Esophagus squamous epithelium (tissue), 5 donors: ENCODE measurements at places on chromosomes 5 and 9.

DNA sequence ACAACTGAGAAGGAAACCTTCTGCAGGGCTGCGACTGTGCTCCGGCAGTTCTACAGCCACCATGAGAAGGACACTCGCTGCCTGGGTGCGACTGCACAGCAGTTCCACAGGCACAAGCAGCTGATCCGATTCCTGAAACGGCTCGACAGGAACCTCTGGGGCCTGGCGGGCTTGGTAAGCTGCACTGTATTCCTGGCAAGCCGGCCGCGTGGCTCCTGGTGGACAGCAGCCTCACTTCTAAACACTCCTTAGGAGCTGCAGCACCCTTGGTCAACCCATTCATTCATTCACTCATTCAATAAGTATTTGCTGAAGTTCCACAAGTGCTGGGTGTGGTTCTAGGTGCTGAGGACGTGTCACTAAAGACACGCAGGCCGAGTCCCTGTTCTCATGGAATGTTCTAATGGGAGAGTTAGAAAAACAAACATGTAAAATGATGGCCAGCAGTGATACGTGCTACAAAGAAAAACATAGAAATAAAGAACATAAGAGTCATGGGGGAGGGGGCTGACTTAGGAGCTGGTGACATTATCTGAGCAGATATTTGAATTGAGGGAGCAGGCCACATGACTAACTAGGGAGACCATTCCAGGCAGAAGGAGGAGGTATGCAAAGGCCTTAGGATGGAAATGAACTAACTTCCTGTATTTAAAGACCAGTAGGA, 6.1 kb downstream of the IL4 start:
- no peak for DNase-seq

DNA sequence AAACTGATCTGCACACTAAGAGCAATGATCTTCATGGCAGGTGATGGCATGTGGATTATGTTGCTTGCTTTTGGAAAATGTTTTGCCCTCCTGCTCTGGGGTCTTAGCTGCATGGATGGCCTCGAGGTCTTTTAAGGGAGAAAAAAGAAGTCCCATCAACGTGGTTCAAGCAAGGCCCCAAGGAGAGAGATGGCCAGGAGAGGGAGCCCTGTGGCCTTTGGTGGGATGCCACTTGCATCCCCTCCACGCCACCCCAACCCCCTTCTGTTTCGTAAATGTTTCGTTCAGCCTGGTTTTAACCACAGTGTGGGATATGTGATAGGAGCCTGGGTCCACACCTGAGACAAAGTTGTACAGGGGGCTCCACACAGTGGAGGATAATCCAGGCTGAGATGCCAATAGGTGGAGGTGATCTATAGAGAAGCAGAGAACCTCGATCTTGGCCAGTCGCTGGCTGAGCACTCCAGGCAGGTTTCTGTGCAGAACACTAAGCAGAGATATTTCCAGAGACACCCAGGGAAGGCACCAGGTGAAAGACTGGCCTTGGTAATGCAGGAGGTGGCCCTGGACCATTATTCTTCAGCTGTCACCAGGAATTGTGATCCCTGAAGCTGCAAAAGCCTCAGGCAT, 25.8 kb upstream of the FRRS1L start:
- DNase-seq = no peak

DNA sequence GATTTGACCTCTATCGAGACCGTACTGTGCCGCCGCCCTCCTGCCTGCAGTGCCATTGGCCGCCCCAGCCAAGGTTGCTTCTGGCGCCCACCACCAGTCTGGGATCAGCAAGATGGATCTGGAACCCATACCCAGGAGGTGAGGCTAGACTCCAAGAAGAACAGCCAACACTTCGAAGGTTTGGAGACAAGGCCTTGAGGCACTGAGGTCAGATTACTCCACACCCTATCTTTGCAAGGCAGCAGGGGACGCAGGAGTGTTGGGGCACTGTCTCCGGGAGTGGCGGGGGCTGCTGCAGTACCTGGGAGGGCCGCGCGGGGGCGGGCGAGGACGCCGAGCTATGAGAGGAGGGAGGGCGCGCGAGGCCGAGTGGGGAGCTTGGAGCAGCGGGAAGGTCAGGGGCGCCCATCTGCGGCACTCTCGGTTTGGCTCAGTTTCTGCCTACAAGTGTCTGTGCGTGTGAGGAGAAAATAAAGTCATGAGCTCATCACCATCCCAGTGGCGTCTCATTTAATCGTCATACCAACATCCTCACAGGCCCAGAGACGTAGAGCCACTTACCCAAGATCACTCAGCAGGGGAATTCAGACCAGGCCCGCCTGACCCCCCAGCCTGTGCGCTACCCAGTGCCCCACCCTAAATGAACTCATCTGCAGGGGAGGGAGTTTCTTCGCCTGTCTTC, 20.5 kb upstream of the PSD2 start:
- DNase-seq = no peak

DNA sequence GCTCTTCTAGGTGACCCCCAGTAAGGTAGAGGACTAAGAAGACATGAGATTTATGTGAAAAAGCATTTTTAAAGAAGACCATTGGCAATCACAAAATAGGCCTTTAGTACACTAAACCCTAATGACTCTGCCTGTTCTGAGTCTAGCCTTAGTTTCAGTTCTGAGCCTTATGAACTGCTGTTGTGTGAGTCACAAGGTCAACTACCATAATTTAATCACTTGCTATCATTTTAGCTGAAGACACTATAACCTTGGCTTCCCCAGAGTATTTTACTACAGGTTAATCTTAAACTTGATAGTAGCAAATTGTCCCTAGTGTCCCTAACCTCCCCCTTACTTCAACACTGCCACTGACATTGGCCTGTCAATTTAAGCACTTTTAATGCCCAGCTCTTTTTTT, 34.4 kb downstream of the APC start:
- no peak for DNase-seq

- DNase-seq = no peak
Measured at GRCh38 chr5:123554601-123555000, 42.6 kb downstream of the CSNK1G3 start.

DNA sequence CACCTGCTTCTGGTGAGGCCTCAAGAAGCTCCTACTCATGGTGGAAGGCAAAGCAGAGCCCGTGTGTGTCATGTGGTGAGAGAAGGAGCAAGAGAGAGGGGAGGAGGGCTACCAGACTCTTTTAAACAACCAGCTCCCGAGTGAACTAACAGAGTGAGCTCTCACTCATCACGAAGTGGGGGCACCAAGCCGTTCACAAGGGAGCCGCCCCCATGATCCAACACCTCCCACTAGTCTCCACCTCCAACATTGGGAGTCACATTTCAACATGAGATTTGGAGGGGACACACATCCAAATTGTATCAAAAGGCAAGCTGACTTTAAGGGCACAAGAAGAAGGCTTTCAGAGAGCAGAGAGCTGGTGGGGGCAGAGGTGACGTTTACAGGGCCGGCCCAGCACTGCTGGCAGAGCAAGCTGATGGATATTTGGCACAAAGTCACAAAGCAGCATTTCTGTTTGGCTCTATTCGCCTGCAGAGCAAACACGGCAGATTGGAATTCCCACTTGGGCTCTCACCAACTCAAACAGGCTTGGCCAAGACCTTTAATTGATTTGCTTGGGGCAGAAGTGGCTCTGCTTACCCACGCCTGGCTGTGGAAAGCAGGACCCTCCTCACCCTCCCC, 20.0 kb downstream of the PITX1 start:
- DNase-seq = no peak

DNA sequence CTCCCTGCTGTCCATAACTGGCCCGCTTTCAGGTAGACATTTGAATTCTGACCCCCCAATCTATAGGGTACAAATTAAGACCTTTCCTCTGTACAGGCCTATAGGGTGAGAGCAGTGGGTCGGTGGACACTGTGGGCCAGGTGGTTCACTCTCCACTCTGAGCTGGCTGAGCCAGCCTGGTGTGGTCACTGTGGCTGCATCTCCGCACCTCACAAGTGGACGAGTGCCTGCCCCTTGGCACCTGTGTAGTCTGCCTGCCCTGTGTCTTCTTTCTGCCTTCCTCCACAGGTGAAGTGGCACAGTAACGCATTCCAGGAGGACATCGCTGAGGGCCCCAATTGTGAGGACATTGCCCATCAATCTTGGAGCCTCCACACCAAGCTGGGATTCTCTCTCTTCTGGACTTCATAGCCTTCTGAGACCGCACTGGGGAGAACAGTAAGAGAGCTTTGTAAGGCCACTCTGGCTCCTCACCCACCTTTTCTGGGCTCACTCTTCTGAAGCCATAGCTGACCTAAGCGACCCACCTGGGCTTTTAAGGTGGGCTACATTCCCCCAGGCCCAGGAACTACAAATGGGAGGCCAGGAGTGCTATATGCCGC, 33.5 kb upstream of the JADE2 start:
- no peak for DNase-seq

GRCh38 chr9:87677776-87678587, 47.9 kb upstream of the CTSL start:
- DNase-seq = no peak

DNA sequence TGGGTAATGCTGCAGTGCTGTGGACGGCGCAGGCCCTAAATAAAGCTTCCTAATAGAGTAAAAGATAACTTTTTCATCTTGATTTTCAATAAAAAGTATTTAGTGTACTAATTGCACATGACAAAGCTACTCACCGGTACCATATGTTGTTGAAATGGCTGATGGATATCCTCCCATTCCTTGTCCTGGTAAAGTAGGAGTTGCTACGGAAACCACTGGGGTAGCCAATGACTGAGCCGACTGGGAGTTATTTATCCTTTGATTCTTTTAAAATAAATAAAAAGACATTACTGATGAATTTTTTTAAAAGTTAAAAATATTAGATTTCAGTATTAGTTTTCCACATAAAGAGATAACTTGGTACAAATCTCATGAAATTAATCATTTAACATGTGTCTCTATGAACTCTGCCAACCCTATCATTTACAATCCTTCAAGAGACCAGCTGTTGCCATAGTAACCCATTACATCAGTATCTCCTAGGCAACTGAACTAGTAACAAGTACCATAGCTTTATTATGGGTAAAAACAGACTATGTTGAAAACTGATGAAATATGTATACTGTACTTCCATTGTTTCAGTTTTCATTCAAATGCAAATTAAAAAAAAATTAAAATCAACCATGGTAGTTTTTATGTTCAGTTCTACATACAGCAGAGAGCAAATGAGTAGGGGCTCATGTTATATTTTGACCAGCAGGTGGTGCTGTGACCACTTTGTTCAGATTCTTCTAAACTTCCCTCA, 153.7 kb downstream of the MEF2C start:
- no peak for DNase-seq

GRCh38 chr9:90975781-90976538, 174.3 kb downstream of the SYK start:
- no peak for DNase-seq

- DNase-seq = no peak
Measured at GRCh38 chr9:96067004-96067403, 191.5 kb downstream of the ERCC6L2 start.

DNA sequence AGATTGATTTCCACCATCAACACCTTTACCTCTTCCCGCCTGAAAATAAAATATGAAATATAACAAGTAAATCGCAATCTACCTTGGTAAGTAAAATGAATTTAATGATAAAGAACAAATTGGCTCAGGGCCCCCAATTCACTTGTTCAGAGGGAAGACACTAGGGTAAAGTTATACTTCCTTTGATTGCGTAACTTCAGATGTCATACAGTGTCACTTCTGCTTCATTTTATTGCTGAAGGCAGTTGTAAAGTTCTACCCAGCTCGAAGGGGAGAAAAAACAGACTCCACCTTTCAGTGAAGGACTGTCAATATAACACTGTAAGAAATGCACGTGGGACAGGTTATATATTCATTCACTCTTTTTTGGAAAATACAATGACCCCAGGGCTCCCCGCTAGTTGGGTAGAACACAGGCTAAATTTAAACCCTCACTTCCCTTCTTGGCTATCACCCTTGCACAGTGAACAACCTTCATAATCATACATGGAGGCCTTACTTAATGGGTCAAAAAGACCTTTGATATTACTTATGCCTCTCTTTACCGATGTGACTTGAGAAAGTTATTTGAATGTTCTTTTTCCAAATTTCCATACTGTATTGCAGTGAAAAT, 848.8 kb downstream of the MAT2B start:
- no peak for DNase-seq

DNA sequence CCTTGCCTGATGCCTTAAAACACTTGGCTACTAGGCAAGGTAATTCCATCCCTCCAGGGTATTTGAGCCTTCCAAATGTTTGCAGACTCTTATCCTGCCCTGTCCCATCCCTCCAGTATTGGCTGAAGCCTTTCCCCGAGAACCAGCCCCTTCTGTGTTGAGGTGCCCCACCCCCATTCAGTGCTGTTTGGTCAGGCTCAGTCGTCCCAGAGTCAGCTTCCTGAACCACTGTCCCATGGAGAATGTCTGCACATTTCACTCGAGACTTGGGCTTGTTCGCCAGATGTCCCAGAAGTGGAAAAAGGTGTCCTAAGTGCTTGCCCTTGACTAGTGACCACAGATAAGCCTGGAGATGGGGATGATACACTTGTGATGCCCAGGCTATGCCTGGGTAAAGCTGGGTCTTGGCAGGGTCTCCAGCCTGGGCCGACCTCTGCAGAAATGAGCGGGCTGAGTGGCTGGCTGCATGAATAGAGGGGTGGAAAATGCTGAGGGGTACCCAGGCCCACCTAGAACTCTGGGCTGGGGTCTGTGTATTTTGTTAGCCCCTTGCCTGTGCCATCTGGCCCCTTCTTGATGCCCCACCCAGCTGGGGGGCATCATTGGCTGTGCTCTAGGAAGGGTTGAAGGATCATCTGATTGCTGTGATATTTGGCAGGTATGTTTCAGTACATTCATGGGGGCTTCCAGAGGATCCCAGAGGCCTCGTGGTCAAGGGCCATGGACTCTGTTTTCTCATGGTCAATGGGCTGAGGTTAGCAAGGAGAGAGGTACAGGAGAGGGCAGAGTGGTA, 178.4 kb downstream of the MACROH2A1 start:
- DNase-seq = no peak

GRCh38 chr5:159098603-159099436, 896 bp downstream of the EBF1 start:
- DNase-seq = no peak

DNA sequence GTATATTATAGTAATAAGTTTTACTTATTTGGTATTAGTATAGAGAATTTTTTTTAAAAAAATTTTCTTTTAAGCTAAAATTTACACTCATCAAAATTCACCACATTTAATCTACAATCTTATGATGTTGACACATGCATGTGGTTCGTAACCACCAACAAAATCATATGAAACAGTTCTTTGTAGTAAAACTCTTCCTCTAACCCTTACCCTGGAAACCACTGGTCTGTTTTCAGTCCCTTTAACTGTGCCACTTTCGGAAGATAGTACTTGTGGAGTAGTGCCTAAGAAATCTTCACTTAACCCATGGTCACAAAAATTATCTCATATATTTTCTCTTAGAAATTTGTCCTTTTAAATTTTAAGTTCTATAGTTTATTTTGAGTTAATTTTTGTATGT, 1498.8 kb downstream of the MAT2B start:
- DNase-seq = no peak

DNA sequence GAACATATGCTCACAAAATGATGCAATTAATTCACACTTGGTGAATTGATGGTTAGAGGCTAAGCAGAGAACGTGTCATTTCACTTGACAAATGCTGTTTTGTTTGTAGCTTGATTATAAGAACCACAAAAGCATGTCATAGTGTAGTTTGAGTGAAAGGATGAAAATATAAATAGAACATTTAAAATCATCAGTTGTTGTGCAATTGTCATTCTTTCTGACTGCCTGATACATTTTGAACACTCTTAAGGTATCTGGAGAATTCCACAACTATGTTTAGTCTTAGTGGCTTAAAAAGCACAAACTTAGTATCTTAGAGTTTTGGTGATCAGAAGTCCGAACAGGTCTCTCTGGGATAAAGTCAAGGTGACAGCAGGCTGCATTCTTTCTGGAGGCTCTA, 129.4 kb downstream of the BASP1 start:
- DNase-seq = no peak

- no peak for DNase-seq
Measured at GRCh38 chr5:1386274-1386717, 41.4 kb upstream of the CLPTM1L start.
